Left lung (tissue), 14 donors: ENCODE measurements at places on chromosomes 2 and 18. TPM values are rescaled to one million over a fixed set of nuclear protein-coding genes. Genes with fewer than 3 reads are reported as not detected.

Gene EHD3
- 9.1 TPM for total RNA-seq

GRCh38 chr2:145289946-145290345 lies 770.0 kb upstream of the ZEB2 start:
- no peak for DNase-seq
- H3K27me3 ChIP-seq: no peaks in the 10 kb centered on the region
- H3K36me3 ChIP-seq: no peaks in the 10 kb centered on the region

DNA sequence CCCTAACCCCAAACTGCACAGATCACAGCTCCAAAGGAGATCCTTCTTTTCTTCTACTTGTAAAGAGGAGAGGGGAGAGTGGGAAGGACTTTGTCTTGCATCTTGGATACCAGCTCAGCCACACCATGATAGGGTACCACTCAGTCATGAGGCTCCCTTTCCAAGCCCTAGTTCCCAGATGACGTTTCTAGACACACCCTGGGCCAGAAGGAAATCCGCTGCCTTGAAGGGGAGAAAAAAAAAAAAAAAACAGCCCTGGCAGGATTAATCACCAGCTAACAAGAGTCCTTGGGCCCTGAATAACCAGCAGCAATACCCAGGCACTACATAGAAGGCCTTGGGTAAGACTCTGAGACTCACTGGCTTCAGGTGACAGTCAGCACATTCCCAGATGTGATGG lies 36.9 kb downstream of the ST8SIA3 start:
- no peaks in the 10 kb centered on the region for H3K4me1 ChIP-seq
- DNase-seq: no peak
- H3K4me3 ChIP-seq: no peak overlapping the region
- H3K36me3 ChIP-seq: no peaks in the 10 kb centered on the region

DNA sequence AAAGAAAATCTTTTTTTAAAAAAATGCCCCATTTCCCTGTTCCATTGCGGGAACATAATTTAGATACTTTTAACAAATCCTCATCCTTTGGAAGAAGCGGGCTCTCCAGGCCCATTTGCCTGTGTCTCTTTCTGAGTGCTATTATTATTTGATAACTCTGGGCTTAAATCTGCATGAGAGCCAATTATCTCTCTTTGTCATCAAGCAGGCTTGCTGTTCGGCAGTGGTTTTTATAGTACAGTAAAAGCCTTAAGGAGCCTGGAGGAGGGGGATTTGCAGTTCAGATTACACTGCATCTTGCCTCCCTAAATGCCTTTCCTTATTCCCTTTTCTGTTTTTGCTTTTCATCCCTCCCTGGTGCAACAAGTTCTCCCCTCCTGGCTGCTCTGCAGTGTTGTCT lies 50.6 kb downstream of the CELF4 start:
- H3K36me3 ChIP-seq: no peaks in the 10 kb centered on the region
- H3K27me3 ChIP-seq: no peaks in the 10 kb centered on the region
- no peak overlapping the region for H3K27ac ChIP-seq
- no peak overlapping the region for H3K4me3 ChIP-seq
- DNase-seq: no peak

DNA sequence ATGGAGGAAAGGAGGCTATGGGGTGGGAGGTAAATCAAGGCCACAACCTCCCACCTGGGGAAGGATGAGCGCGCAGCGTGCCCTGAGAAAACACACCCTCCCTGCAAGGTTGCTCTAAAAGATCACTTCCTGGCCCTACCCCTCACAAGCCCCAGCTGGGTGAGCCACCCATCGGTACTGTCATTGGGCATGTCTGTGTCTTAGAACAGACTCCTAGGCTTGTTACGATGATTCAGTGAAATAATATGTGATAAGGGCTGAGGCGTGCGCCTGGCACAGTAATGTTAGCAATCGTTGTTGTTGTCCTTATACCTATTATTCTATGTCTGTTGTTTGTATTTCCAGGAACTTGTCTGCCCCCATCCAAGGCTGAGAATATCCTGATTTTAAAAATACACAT lies 175.1 kb downstream of the ZFP36L2 start:
- no peak for DNase-seq
- H3K4me1 ChIP-seq: peaks cover 17% of the 10 kb centered on the region
- no peak overlapping the region for H3K27ac ChIP-seq

DNA sequence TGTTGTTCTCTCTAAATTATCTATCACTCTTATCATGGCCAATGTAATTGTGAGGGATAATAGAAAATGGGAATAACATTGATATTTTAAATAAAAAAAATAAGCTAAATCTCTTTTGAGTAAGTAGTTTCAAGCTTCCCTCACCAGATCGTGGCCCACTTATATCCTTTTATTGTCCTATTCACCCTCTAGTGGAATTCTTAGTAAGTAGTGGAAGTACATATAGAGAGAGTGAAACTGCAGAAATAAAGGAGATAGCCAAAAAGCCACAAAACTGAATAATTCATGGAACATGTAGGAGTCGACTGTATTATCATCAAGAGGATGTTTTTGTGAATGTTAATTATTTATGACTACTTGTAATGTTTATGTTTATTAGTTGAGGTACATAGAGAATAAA lies 66.1 kb upstream of the DTNA start:
- H3K27me3 ChIP-seq: no peaks in the 10 kb centered on the region
- peaks cover under 1% of the 10 kb centered on the region for H3K4me1 ChIP-seq
- no peaks in the 10 kb centered on the region for H3K36me3 ChIP-seq
- DNase-seq: peak; percentile 15
- no peak overlapping the region for H3K4me3 ChIP-seq

DNA sequence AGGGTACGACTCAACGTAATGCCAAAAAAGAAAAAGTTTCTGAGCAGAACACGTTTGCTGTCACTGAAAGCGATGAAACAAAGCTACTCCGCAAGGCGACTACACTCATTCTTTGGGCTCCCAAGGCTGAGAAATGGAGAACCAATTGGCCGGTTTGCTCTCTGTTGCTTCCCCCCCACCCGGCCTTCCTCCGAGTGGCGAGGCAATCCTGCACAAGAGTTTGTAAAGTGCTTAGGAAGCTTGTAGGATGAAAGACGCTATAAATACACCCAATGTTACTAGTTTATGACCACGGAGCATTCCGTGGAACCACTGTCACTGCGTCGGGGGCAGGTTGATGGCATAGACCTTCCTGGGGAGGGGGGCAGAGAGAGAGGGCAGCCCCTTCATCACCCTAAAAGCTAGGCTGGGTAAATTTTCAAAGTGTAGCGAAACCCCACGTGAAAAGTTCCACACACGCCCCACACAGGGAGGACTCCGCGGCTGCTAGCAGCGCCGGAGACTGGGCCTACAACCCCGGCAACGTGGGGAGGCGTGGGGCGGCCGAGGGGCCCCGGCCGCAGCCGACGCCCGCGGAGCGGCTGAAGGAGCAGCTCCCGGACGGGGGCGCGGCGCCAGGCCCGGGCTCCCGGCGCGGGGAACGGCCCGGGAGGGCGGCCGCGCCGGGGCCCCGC lies 915 bp downstream of the CUL3 start:
- DNase-seq: no peak
- H3K4me1 ChIP-seq: peaks cover 61% of the 10 kb centered on the region
- no peaks in the 10 kb centered on the region for H3K27me3 ChIP-seq

DNA sequence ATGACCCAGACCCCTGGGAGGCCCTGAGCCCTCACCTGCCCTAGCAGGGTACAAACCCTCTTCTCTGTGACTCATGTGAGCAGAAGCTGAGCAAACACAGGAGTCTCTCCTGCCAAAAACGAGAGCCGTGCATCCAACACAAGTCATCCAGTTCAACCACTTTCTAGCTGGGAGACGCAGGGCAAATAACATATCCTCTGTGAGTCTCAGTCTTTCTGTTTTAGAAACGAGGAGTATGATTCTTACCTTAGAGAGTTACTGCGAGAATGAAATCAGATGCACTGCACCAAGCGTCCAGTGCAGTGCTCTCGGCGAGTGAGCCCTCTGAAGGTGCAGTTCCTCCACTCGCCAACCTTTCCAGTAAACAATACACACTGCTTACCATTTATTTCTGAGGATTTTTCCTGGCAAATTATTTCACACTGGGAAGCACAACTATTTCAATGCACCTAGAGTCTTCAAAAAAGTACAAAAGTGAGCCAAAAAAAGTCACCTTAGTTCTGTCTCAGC lies 331.8 kb upstream of the MYT1L start:
- no peak overlapping the region for H3K4me3 ChIP-seq
- DNase-seq: no peak
- no peaks in the 10 kb centered on the region for H3K4me1 ChIP-seq
- peaks cover 2% of the 10 kb centered on the region for H3K27me3 ChIP-seq
- no peaks in the 10 kb centered on the region for H3K36me3 ChIP-seq

- no peaks in the 10 kb centered on the region for H3K36me3 ChIP-seq
- H3K4me3 ChIP-seq: no peak overlapping the region
- peak; percentile 53 for DNase-seq
- H3K27me3 ChIP-seq: no peaks in the 10 kb centered on the region
- H3K4me1 ChIP-seq: no peaks in the 10 kb centered on the region
Observed at GRCh38 chr2:179715871-179716270, 145.5 kb downstream of the ZNF385B start.

Gene CFAP53
- total RNA-seq: 0.20 TPM

GRCh38 chr2:20366672-20367116 lies 16.1 kb upstream of the PUM2 start:
- no peak overlapping the region for H3K27ac ChIP-seq
- DNase-seq: no peak
- no peaks in the 10 kb centered on the region for H3K27me3 ChIP-seq
- H3K4me1 ChIP-seq: no peaks in the 10 kb centered on the region
- H3K36me3 ChIP-seq: no peaks in the 10 kb centered on the region

GRCh38 chr18:36143391-36143790 lies 13.7 kb downstream of the ELP2 start:
- H3K27me3 ChIP-seq: no peaks in the 10 kb centered on the region
- H3K4me3 ChIP-seq: no peak overlapping the region
- DNase-seq: no peak

Gene DIPK1C
- total RNA-seq: not detected

Gene LRATD1
- total RNA-seq: 3.3 TPM

Gene PKDCC
- total RNA-seq: 68.2 TPM

Gene RGPD8
- 14.9 TPM for total RNA-seq

DNA sequence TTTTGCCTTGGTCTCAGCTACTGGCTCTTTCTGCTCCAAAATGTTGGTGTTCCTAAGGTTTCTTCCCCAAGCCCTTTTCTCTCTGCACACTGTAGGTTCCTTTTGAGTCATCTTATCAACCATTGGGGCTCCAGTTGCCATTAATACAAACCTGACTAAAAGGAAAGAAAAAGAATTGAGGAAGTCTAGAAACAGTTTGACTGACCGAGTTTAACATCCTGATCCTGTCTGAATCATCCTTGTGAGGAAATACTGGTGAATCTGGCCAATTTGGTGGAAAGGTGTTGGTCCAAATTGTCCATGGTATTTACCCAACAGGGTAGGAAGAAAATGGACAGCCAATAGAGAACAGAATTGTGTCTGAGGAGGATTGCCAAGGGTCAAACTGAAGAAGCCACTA lies 38.3 kb downstream of the CRYGD start:
- no peaks in the 10 kb centered on the region for H3K4me1 ChIP-seq
- H3K4me3 ChIP-seq: no peak overlapping the region
- DNase-seq: no peak
- no peaks in the 10 kb centered on the region for H3K36me3 ChIP-seq
- H3K27ac ChIP-seq: no peak overlapping the region
- peaks cover 3% of the 10 kb centered on the region for H3K27me3 ChIP-seq

Gene TCF23
- 0.50 TPM for total RNA-seq

Gene ITGA4
- 23.5 TPM for total RNA-seq
